ENCODE measurements at places on chromosomes 6 and 20.
A peak's percentile ranks its signal among the peaks of the same experiment; 100 is the strongest.

DNA sequence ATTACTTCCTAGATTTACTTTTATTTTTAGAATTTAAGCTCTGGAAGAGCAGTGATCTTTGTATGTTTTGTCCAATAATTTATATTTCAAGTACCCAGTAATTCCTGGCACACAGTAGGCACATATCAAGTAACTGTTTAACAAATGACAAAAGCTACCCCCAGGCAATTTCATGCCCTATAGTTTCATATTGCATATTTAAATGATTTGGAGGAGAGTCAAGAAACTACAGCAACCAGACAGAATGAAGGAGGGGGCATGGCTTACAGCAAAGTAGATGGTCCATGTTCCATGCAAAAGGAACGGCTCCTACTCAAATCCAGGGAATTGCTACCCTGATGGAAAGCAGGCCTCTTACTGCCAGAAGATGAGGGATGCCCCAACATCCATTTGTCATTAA is 113.5 kb downstream of the ARHGAP18 start:
- DNase-seq = no peak

- DNase-seq = no peak
Observed at GRCh38 chr6:157276731-157277130, 46.6 kb downstream of the TMEM242 start.

- DNase-seq = peak; percentile 60
Observed at GRCh38 chr20:9200196-9200595, 131.3 kb downstream of the PLCB4 start.

DNA sequence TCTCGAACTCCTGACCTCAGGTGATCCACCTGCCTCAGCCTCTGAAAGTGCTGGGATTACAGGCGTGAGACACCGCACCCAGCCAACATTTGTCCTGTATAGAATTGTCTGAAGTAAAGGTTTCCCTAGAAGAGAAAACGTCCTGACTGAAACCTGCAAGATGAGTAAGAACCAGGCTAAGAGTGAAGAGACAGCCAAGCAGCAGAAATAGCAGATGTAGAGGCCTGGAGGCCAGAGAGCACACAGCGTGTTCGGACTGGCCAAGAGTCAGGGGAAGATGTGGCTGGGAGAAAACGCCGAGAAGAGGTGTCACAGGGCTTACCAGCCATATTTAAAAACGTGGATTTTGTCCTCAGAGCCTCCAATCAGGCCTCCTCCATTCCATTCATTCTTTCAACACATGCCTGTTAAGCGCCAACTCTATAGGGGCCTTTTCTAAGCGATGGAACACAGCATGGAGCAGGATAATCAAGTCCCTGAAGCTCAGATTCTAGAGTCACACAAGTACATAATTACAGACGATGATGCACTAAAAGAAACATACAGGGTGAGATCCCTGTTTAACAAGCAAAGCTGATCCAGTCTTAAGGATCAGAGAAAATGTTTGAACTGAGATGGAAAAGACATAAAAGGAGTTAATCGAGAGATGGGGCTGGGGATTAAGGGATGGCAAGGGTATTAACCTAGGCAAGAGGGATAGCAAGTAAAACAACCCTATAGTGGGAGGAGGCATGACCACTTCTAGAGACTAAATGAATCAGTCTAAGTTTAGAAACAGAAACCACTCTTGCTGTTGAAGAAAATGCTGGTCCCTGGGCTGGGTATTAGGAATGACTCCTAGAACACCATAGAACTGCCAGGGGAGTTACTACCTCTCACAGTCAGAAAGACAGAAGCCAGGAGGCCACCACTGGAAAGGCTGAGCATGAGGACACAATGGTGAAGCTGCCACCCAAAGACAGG is 4.8 kb downstream of the ZCCHC3 start:
- DNase-seq = no peak

DNA sequence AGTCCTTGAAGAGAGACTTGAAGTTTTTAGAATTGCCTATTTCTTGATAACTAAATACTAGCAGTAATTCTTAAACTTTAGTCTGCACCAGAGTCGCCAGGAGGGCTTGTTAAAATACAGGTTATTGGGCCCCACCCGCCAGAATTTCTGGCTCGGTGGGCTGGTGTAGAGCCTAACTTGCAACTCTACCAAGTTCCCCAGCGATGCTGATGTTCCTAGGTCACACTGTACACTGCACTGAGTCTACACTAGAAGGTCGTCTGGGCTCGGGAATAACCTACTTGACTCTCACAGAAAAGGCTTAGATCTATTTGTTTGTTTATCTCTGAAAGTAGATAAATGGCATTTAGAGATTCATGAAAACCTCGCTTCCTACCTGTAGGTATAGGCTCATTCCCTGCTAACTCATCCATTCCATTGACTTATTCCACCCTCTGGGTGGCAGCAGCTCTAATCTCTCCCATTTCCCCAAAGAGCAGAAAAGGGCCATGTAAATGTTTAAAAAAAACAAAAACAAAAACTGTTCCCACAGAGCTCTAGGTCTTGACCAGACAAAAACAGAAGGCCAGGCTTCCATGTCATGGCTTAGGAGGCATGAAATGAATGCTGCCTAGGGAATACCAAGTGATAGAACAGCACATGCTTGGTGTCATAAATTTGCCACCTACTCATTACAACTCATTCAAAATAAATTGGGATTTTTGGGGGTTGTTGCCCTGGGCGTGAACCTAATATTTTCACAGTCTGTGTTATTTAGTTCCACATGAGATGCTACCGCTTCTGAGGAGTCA is 292.1 kb downstream of the ADGB start:
- no peak for DNase-seq

GRCh38 chr20:36333841-36334240 is 27.7 kb downstream of the DLGAP4 start:
- DNase-seq = no peak

- DNase-seq = no peak
Observed at GRCh38 chr20:3133155-3133554, 26.5 kb downstream of the FASTKD5 start.

- no peak for DNase-seq
Observed at GRCh38 chr6:44043479-44044153, 83.6 kb downstream of the MRPL14 start.

DNA sequence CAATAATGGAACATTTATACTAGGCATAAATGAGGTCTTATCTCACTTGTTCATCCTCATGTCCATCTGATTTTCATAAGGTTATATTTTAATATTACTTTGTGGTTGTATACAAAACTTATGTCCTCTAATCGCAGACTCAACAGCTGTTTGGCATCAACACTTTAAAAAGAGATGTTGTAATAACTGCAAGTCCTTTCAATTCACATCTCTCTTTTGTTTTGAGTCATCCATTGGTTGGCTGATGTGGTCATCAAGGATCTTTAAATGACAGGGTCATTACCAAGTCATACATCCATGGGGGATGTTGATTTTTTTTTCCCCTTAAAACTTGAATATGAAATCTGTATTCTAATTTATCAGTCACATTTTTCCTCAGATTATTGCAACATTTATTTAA is 299.4 kb upstream of the NRSN1 start:
- no peak for DNase-seq

DNA sequence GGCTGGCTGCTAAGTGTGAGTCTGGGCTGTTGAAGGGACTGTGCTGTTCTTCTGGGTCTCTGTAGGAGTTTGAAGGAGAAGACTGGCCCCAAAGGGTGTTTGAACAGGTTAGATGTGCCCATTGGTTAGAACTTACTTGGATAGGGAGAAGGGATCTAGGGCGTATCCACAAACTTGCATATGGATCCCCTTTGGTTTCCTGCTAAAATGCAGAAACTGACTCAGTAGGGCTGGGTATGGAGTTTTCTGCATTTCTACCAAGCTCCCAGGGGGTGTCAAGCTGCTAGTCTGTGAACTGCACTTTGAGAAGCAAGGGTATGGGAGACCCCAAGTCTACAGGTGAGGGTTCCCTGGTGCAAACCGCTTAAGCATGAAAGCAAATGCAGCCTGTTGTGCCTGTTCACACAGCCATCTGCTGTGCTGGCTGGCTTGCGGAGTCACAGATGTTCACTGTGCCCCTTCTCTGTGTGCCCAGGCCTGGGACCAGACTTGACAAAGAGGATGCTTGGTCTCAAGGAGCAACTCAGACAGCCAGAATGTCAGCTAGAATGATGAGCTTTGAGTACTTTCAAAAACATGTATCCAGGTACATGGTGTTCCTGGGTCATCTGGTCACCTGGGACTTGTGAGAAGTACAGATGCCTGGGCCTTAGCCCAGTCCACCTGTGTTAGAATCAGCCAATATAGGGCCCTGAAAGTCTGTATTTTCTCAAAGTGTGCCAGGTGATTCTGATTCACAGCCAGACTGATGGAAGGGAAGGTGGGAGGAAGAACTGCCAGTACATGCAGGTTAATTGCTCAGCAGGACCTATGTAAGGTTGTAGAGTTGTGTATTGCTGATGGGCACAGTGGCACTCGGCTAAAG is 7.4 kb downstream of the PPP1R16B start:
- DNase-seq = no peak

DNA sequence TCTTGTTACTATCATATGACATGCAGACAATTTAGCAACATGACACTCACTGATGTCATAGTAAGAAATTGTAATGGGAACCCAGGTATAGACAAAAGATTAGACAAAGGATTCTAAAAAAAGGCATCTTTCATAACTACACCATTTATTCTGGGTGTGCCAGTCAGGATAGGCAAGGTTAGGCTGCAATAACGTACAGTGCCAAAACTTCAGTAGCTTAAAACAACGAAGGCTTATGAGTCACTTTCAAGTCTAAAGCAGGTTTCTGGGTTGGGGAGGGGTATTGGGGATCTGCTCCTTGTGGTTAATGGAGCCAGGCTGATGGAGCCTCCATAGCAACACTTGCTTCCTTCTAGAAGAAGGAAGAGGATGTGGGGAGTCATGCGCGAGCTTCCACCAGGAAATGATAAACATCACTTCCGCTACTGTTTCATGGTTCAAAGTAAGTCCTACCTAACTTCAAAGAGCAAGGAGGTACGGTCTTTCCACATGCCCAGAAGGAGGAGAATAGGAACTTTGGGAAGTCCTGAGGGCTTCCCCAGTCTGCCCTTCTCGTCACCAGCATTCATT is 2.0 kb upstream of the GTSF1L start:
- no peak for DNase-seq

GRCh38 chr6:297571-298232 is 5.4 kb downstream of the DUSP22 start:
- DNase-seq = no peak

- no peak for DNase-seq
Observed at GRCh38 chr6:89098461-89098860, 17.9 kb downstream of the PNRC1 start.

DNA sequence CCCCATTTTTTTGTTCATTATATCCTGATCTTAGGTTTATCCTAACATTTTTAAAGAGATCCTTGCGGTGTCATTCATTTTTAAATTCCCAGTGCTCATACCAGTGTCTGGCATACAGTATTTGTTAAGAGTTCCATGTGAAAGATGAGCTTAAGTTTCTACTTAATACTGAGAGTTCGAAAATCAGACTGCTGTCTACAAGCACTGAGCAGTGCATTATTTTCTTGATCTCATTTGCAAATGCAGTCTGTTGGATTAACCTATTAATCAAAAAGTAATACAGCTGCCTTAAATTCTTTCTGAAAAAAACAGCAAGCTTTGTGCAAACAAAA is 663 bp downstream of the COQ3 start:
- no peak for DNase-seq

DNA sequence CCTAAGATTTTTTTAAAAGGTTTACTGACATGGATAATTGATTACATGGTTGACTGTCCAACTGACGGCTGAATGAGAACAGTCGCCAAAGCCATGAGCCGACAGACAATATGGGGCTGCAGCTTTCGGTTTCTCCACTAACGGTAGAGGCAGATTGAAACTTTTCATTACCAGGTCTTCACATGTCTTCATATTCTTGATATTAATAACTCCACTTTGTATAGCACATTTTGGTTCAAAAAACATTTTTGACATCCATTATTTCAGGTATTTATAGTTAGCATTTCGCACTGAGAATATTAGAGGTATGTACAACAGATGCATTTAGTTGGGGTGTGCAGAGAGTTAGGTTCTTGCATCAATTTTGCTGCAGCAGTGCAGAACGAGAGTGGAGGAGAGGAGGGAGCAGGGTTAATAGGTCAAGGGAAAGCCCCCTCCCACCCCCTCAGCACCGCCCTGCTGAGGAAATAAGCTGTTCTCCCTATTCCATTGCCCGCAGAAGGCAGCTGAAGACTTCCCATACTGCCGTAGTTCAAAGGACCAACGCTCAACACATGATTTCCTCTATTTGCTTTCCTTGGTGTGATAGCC is 73.6 kb upstream of the ADTRP start:
- DNase-seq = no peak

DNA sequence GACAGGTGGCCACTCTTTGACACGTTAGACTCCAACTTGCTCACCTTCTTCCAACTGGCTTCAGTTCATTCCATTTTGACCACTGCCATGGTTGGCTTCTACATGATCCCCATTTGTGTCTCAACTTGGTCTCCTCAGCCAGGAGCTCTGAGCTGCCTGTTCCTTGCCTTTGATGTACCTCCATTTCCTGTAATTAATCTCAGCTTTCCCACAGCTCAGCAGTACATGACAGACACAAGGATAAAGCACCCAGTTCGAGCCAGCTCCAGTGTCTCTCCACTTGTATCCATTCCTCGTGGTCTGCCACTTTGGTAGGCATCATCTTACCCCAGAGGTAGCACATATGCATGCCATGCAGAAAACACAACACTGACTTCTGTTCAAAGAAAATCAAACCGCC is 161.0 kb downstream of the TSHZ2 start:
- DNase-seq = no peak

DNA sequence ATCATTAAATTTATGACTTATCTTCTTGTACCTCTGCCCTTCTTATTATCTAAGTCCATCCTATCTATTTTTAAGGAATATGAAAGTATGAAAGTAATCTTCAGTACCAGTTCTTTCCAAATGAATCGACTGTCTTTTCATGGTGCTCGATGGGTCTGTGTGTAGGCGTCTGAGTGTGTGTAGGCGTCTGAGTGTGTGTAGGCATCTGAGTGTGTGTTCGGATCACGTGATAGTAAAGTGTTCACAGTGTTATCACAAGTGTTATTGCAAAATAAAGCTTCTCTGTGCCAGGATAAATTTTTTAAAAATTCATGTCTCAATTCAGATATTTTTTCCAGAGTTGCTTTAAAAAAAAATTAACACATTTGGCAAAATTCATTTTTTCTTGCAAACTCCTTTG is 58.3 kb downstream of the BMP6 start:
- DNase-seq = no peak

- no peak for DNase-seq
Observed at GRCh38 chr20:20489648-20490341, 121.9 kb downstream of the INSM1 start.
